MCF 10A (cell line): ENCODE measurements at places on chromosomes 7 and 10. TPM values are rescaled to one million over a fixed set of nuclear protein-coding genes. Genes with fewer than 3 reads are reported as not detected.

GRCh38 chr7:75033064-75033463 lies 40.5 kb downstream of the RCC1L start:
- no peak for DNase-seq

- peak; percentile 53 for DNase-seq
These were observed 40.0 kb downstream of the SYPL1 start for GRCh38 chr7:106071999-106072714.

DNA sequence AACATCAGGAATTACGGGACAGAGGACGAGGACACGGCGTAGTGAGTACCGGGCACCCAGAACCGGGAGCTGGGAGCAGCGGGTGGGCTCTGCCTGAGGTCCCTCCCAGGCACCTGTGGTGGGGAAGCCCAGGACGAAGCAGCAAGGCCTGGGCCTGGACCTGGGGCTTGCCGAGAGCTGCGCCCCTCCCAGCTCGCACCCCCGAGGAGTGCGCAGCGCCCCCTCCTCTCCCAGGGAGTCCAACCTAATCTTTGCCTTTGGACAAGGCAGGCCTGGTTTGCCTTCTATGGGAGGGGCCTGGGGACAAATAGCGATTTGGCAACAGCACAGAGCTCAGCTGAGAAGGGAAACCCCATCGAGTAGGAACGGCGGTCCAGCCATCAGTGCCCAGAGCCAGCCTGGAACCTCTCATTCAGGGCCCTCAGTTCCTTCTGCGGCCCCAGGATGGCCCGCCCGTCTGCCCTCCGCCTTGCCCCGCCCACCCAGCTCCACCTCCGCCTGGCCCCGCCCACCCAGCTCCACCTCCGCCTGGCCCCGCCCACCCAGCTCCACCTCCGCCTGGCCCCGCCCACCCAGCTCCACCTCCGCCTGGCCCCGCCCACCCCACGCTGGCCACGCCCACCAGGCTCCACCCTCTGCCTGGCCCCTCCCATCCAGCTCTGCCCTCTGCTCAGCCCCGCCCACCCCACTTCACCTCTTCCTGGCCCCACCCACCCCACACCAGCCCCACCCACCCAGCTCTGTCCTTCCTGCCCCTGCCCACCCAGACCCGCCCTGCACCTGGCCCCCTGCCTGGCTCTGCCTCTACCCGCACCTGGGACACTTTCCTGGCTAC lies 32.5 kb upstream of the KNDC1 start:
- DNase-seq = no peak

DNA sequence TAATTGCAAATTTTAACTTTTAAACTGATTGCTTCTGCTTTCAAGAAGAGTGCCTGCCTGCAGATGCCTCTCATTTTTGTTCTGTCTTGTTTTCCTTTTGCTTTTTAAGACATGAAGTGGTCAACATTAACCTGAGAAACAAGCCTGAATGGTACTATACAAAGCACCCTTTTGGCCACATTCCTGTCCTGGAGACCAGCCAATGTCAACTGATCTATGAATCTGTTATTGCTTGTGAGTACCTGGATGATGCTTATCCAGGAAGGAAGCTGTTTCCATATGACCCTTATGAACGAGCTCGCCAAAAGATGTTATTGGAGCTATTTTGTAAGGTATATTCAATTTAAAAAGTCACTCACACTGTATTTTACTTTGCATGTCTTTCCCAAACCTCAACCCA lies 8.8 kb downstream of the GSTO2 start:
- DNase-seq = no peak

- DNase-seq = no peak
These were observed 62.9 kb downstream of the CCSER2 start for GRCh38 chr10:84391326-84391725.

- DNase-seq = no peak
These were observed 3.8 kb upstream of the MALSU1 start for GRCh38 chr7:23295401-23295697.

- peak; percentile 81 for DNase-seq
These were observed at the start of gene TRPV6 for GRCh38 chr7:142885311-142886230. Gene TRPV6, minus strand, starts transcription at chr7:142885745.

- no peak for DNase-seq
These were observed 335.1 kb downstream of the XPNPEP1 start for GRCh38 chr10:109588259-109588658.

DNA sequence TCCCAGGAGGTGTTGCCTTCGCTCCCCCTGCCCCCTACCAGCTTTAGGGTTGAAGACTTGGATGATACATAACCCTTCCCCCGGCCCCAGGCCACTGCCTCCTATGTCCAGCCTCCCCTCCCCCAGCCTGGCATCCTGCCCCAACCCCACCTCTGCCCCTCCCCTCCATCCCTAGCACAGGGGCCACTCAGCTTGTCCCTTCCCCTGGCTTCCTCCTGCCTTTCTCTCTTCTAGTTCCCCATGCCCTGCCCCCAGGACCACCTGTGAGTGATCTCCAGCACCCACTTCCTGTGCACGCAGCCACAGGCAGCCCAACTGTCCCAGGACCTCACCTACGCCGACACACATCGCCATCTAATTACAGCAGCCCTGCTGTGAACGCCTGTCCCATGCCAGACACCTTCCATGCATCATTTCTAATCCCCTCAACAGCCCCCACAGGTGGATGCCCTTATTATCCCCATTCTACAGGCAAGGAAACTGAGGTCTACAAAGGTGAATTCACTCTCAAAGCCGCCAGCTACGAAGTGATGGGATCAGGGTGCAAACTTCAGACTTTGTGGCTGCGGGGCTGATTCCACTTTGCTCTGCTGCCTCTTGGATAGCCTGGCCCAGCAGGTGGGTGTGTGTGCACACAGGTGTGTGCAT lies 82.4 kb upstream of the CHST15 start:
- no peak for DNase-seq

DNA sequence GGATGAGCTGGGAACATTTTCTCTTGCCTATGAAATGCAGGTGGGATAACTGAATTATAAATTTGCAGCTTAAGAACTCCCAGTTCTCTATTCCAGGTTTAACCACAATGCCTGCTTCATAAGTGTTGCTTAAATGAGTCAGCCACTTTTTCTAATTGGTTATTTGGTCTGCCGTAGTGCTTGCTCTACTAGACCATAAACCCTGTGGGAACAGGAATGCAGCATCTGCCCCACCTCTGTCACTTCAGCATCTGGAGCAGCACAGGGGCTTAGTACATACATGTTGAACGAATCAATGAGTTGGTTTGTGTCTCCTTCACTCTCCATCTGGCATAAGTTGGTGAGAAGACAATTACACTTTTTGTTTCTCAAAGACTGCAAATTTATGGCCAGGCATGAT lies 95.2 kb upstream of the PTER start:
- DNase-seq = no peak

GRCh38 chr7:48158404-48158803 lies 12.9 kb upstream of the ABCA13 start:
- DNase-seq = no peak

DNA sequence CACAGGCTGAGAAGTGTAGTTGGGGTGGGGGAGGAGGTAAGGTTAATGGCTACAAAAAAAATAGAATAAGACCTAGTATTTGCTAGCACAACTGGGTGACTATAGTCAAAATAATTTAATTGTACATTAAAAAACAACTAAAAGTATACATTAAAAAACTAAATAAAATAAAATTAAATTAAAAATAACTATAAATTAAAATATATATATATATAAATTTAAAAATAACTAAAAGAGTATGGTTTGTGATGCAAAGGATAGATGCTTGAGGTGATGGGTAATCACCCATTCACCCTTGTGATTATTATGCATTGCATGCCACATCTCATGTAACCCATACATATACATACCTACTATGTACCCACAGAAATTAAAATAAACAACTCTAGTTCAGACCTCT lies 762.5 kb downstream of the SORCS1 start:
- no peak for DNase-seq

GRCh38 chr10:89916468-89917215 lies 215.3 kb downstream of the KIF20B start:
- DNase-seq = peak; percentile 47

- DNase-seq = no peak
These were observed 329.6 kb upstream of the PHYHIPL start for GRCh38 chr10:58846856-58847255.

TMUB1 gene
- 25.7 and 30.1 TPM in 2 replicates for total RNA-seq

MYH16 gene
- 0.33 TPM in 1 of 2 replicates, not detected in the other for total RNA-seq

GTF2I gene
- total RNA-seq = 130 and 152 TPM in 2 replicates

H2BK1 gene
- total RNA-seq = not detected in 2 replicates

NODAL gene
- not detected in 2 replicates for total RNA-seq
